Stimulated activated CD4-positive, alpha-beta T cell treated with anti-CD3 and anti-CD28 coated beads, Interleukin-1b, Interleukin-23, amount 100 ng/mL, for 1 hour (primary cell): ENCODE measurements at places on chromosomes 13 and 19.

DNA sequence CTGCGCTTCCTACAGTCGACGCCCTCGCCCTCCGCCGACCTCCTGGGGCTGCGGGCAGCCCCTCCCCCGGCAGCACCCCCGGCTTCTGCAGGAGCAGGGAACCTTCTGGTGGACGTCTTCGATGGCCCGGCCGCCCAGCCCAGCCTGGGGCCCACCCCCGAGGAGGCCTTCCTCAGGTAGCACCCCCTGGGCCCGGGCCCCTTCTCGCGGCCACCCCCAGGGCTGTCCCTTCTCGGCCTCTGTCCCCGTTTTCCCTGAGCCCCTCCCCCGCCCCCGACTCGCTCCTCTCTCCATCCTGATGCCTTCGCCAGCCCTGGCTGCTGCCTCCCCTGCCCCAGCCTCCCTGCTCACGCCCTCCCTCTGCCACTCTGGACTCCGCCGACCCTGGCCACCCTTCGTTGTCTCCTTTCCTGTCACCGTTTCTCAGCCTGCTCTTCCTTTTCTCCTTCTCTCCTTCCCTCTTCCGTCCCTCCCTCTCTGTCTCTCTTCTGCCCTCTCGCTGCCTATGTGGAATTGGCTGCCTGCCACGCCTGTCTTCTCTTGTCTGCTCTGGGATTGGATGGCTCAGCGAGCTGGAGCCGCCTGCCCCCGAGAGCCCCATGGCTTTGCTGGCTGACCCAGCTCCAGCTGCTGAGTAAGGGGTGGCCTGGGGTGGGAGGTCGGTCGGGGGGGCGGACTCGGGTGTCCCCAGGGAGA is 11.0 kb downstream of the FUZ start:
- DNase-seq: no peak

DNA sequence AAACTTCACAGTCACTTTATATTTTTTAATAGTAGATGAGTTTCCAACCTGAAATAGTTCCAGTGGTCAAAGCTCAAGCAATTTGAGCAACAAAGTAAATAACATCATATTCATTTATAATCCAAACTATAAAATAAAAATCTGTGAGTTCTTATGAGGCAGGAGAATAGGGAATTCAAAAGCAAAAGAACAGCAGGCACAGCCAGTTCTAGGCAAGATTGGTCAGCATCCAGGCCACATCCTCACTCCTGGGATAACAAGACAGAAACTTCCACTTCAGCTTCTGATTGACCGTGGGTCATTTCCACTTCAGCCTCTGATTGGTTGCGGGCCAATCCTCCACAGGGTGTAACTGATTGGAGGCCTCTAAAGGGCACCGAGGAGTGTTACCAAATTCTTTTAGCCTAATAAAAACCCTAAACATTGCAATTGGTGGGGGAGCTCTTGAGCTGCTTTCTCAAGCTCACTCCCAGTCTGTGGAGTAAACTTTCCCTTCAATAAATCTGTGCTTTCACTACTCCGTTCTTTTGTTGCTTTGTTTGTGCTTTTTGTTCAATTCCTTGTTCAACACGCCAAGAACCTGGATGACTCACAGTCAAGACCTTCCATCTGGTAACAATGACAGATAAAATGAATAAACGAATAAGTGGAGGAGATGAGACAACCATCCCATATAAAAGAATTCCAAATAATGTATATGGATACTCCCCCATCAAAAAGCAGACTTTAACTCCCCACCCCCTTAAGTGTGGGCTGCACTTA is 42.6 kb upstream of the AMER2 start:
- DNase-seq: no peak

- no peak for DNase-seq
These were observed 123.9 kb upstream of the ARGLU1 start for GRCh38 chr13:106691861-106692260.

- DNase-seq: no peak
These were observed 24.7 kb downstream of the GPR42 start for GRCh38 chr19:35395382-35396199.

DNA sequence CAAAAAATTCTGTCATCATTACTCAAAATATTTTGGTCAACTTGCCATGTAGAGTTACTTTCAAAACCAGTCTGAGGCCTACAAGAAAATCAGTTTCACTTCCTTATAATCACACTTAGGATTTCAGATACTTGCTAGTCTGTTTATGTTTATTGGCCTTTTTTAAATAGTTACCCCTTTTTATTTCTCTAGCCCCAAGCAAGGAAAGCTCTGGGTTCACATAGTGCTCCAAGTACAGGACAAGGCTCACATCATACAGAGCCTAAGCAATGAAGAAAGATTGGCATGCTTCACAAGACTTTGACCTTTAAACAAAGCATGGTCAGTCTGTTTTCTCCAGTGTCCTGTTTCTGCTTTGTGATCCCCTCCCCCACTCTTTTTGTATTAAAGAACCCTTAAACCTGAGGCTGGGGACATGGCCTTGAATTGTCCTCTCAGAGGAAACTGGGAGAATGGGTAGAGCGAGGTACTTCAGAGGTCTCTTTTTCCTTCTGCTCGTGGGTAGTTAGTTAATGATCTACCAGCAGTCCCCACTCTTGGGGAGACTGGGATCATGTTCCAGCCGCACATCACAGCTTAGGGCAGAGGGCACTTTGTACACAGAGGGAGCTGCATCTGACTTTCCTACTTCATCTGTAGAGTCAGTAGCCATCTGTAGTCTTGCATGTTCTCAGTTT is 30.7 kb downstream of the CEACAM1 start:
- no peak for DNase-seq

DNA sequence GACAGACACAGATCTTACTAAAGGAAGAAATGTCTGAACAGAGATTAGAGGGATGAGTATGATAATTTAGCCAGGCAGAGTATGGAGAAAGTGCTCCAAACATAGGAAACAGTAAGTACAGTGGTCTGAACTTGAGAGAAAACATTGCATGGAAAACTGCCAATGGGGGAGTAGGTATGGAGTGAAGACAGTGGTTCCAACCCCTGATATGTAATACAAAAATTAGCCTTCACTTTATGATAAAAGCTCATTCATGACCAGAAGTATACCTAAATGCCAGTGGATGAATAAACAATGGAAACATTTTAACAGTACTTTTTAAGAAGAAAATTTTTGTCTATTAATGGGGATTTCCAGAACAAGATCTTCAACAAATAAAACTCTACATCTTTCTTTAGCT is 334.0 kb downstream of the DIAPH3 start:
- no peak for DNase-seq

DNA sequence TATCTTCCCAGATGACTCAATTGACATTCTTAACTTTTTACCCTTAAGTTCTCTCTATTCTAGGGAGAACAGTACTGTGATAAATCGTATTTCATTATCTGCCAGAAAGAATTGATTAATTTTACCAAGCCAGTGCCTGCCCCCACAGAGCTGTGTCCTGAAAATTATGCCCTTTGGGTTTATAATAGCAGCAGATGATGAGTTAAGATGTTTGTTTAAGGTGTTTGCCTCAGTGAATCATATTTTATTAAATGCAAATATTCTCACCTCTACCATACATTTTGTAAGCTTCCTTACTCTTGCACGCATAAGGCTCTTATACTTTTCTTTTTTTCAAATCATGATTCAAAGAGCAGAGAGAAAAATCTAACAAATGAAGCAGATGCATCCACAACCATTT is 318.6 kb downstream of the DCT start:
- DNase-seq: no peak

GRCh38 chr13:39130301-39130700 is 92.0 kb downstream of the NHLRC3 start:
- DNase-seq: no peak

GRCh38 chr13:97141097-97141496 is 81.0 kb upstream of the MBNL2 start:
- no peak for DNase-seq

- no peak for DNase-seq
These were observed 2.1 kb upstream of the TGFB1 start for GRCh38 chr19:41355802-41356201.

DNA sequence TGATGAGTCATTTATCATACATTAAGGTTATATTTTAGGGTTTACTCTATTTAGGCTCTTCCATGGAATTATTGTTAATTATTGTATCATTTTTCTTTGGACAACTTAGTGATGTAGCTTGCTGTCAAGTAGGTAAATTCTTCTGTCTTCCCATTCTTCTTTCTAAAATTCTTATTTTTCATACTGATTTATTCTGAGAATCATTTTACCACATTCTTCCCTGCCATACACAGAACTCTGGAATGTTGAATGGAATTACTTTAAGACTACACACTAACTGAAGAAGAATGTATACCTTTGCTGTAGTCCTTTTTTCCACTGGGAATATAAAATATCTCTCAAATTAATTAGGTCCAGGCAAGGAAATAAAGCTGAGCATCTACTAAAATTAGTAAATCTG is 24.5 kb upstream of the SLC7A1 start:
- no peak for DNase-seq

DNA sequence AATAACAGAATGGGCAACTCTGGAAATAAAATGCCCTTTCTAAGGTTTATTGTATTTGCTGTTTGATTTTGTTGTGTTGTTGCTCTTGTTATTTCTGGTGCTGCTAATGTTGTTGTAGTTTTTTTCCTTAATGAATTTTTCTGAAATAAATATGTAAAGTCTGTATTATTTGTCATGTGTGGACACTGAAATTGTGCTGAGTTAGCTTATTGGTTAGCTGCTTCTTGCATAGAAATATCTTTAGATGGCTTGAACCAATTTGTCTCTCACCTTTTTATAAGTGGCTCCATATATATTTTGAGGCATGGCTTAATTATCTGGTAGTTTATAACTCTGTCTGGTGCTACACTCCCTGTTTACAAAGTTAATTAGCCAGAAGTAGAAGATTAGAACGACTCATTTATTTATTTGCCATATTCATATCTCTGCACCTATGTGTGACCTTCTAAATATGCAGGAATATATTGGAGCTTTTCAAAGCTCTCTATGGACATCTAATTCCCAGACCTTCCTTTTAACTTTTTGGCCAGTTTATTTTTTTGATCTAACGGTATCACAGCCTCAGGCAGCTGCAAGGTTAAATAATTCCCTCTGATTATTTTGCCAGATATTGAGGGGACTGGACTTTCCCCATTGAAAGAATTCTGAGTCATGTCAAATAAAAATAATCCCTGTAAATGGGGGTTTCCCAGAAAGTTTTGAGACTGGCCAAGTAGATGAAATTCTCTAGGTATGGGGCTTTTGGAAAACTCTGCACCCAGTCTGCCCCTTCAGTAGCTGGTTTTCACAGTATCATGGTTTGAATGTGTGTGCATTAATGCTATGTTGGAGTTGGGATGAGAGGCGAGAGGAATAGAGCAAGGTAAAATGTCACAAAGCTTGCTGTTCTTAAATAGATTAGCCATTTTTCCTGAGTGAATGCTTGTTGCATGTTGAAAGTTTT is 1331.7 kb upstream of the MIR17HG start:
- DNase-seq: no peak

DNA sequence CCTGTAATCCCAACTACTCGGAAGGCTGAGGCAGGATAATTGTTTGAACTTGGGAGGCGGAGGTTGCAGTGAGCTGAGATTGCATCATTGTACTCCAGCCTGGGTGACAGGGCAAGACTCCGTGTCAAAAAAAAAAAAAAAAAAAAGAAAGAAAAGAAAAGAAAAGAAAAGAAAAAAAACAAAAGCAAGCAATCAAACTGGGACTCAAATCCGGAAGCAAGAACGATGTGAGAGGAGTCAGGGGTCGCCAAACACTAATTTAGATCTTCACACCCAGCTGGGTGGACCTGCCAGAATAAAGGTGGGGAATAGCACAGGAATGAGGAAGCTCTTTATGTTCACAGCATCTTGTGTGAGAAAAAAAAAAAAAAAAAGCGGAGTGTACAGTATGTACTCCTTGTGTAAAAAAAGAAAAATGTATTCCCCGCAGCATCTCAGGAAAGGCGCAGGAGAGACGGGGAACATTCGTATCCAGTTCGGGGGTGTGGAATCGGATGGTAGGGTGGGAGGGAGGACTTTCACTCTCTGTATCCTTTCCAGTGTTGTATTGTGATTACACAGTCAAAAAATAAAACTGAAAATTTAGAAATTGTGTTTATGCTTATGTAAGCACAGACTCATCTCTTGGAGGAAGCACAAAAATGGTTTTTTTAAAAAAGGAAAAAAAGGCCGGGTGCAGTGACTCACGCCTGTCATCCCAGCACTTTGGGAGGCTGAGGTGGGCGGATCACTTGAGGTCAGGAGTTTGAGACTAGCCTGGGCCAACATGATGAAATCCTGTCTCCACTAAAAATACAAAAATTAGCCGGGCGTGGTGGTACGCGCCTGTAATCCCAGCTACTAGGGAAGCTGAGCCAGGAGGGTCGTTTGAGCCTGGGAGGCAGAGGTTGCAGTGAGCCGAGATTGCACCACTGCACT is 7.6 kb downstream of the DNAJB1 start:
- no peak for DNase-seq

DNA sequence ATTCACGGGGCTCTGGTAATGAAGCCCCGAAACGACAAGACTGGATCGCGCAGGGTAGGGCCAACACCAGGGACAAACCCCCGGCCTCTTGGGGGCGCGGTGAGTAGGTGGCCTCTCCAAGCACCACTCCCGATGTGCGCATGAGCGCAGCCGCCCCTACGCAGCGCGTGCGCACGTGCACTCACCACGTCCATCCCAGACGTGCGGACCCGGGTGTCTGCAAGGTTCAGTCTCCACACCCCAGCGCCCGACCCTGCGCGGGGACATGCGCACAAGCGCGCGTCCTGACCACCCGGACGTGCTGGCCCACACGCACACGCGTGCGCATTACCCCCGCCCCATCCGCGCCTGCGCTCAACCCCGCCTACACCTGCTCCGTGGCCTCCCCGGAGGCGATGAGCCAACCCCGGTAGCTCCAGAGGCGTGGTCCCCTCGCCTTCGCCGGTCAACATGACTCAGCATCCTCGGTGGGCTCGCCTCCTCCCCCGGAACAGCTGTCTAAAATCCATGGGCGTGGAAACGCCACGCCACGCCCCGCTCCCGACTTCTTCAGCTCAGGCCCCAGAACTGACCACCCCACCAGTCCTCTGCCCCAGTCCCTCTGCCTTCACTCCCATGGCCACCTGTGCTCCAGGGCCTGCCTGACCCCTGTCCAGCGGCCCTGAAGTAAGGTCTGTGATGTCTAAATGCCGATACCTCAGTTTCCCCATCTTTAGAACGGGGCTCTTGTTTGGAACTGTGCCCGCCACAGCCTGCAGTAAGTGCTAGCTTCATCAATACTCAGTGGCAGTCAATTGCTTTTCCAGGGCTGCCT is 5.6 kb upstream of the GPI start:
- DNase-seq: peak; percentile 93

DNA sequence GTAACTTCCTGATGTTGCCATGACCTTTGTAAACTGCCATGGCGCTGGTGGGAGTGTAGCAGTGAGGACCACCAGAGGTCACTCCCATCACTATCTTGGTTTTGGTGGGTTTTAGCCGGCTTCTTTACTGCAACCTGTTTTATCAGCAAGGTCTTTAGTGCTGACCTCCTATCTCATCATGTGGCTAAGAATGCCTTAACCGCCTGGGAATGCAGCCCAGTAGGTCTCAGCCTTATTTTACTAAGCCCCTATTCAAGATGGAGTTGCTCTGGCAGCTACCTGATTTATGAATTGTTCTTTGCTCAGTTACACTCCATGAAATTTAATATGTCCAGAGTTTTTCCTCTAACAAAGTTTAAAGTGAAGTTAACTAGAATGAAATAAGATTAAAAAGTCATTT is 4.6 kb upstream of the EPS15L1 start:
- no peak for DNase-seq

- DNase-seq: no peak
These were observed 40.4 kb upstream of the PDCD5 start for GRCh38 chr19:32540621-32541020.
